Thoracic aorta (tissue), 2 donors: ENCODE measurements at places on chromosomes 2 and 18.

GRCh38 chr2:152815634-152816257, 97.3 kb downstream of the ARL6IP6 start:
- no peak for DNase-seq

GRCh38 chr2:127864877-127865276, 6.9 kb upstream of the POLR2D start:
- no peak for DNase-seq

DNA sequence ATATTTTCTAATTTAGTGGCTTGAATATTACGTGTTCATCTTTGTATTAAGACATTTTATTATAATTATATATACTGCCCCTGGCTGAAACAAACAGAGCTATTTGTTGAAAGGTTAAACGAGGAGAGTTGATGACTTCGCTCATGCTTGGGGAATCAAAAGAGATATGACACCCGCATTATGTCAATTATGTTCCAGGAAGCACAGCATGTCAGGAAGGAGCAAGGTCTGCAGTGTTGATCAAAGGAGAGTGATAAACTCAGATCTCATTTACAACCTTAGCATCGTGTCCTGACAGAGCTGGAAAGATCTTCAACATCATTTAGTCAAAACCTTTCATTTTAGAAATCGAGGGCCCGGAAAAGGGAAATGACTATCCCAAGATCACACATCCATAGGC, 510.1 kb downstream of the TDRD15 start:
- no peak for DNase-seq

DNA sequence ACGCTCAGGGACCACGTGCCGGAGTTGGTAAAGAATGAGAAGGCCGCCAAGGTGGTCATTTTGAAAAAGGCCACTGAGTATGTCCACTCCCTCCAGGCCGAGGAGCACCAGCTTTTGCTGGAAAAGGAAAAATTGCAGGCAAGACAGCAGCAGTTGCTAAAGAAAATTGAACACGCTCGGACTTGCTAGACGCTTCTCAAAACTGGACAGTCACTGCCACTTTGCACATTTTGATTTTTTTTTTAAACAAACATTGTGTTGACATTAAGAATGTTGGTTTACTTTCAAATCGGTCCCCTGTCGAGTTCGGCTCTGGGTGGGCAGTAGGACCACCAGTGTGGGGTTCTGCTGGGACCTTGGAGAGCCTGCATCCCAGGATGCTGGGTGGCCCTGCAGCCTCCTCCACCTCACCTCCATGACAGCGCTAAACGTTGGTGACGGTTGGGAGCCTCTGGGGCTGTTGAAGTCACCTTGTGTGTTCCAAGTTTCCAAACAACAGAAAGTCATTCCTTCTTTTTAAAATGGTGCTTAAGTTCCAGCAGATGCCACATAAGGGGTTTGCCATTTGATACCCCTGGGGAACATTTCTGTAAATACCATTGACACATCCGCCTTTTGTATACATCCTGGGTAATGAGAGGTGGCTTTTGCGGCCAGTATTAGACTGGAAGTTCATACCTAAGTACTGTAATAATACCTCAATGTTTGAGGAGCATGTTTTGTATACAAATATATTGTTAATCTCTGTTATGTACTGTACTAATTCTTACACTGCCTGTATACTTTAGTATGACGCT, 5.8 kb downstream of the MYCN start:
- no peak for DNase-seq

GRCh38 chr2:229164545-229165249, 106.4 kb downstream of the PID1 start:
- no peak for DNase-seq

DNA sequence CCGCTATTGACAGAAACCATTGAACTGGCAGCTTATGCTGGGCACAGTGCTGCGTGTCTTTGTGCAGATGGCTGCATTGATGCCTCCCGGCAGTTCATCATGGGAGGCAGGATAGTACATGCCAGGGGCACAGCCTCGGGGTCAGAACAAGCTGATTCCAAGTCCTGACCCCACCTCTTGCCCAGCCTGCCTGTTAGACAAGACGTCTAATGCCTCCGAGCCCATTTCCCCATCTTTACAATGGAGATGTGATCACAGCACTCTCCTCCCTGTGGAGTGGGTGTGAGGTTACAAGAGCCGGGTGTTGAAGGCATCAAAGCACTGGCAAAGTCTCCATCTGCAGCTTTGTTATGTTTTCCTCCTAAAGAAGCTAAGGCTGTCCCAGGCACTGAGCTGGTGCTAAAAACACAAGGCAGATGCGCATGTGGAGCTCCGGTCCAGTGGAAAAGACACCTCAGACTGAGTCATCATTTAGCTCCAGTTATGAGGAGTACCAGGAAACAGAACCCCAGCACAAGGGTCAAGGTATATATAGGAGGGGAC, 125.7 kb upstream of the EPAS1 start:
- no peak for DNase-seq

DNA sequence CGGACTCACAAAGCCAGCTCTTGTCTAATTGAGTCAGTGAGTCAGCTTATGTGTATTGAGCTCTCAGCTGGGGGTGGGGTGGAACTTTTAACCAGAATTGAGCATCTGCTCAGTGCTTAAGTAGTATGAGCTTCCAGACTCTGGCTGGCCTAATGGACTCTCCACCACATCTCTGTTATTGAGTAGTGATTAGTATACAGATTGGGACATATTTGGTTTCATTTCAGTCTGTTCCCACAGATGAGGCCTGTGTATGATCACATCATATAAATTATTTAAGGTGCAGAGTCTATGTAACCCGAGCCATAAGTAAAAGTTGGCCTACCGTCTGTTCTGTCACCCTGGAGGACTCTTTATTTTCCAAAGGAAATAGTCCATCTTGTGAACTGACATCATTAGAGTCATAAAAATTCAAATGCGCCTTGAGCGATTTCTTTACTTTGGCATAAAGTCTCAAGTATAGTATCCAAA, 152.1 kb downstream of the THSD7B start:
- no peak for DNase-seq

GRCh38 chr2:176813621-176814049, 399.0 kb upstream of the HNRNPA3 start:
- no peak for DNase-seq

DNA sequence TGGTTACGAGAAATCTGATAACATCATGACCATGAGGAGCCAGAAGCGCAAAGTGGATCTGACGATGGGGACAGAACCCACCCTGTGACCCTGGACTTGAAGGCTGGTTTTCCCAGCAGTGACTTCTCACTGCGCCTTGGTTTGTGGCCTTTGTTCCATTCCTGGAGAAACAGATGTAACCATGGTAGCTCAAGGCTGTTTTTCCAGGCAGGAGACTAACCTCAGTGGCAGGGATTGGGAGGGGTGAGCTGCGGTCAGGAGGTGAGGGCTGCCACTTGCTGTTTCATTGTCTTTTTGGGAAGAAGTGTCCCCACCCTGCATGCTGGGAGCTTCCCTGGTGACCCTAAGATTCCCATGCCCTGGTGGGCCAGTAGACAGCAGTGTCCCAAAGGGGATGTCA, 116.4 kb upstream of the SMAD2 start:
- no peak for DNase-seq

- no peak for DNase-seq
Measured at GRCh38 chr2:47321411-47322031, 81.4 kb upstream of the MSH2 start.

DNA sequence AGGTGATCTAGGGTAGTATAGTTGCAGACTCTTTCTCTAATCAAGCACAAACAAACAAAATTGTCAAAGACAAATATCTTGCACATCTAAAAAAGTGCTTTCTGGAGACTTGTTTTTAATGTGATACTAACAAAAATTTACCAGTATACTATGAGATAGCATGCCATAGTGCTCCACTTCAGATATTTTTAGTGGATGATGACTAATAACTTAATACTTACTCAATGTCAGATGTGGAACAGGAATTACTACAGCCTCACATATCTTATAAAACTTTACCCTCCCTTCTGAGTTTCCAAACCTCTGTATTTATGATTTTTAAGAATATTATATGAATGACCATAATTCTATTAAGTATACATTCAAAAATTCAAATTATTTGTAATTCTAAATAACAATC, 1162.0 kb upstream of the SLC39A10 start:
- DNase-seq: no peak

- no peak for DNase-seq
Measured at GRCh38 chr2:75589391-75590105, 28.8 kb upstream of the EVA1A start.

- DNase-seq: no peak
Measured at GRCh38 chr2:95158891-95159619, 593 bp downstream of the ZNF514 start.

DNA sequence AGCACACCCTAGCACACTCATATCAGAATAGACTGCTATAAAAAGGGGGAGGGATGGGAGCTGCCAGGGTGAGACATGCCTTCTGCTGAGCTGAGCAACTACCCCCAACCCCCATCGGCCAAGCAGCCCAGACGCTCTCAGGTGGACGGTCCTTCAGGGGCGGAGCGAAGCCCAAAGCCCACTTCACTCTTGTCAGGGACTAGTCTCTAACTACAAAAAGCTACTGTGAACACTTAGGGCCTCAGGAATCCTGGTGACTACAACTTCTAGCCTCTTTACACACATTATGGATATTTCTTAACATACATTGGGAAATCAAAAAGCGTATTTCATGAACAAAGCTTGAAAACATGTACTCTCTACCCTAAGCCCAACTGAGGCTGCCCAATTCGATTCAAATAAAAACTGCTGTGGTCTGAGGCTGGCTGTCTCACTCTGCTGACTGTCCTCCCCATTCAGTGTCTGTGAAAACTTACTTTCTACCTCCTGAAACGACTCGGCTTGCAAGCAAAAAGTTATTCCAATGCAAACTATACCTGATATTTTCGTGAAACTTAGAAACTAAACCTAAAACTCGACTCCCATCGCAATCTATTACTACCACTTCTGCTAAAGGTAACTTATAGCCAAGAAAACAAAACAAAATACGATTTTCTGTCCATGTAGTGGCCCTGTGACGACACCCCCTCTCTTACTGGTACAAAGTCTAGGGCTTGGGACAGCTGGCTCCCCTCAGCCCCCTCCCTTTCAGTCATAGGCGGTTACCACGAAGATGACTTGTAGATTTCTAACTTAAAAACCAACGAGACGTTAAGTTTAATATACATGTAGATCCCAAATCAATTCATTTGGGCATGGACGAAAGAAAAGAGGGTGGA, 1.2 kb downstream of the SERTAD2 start:
- DNase-seq: no peak

- no peak for DNase-seq
Measured at GRCh38 chr2:173427887-173428668, 73.4 kb downstream of the CDCA7 start.

DNA sequence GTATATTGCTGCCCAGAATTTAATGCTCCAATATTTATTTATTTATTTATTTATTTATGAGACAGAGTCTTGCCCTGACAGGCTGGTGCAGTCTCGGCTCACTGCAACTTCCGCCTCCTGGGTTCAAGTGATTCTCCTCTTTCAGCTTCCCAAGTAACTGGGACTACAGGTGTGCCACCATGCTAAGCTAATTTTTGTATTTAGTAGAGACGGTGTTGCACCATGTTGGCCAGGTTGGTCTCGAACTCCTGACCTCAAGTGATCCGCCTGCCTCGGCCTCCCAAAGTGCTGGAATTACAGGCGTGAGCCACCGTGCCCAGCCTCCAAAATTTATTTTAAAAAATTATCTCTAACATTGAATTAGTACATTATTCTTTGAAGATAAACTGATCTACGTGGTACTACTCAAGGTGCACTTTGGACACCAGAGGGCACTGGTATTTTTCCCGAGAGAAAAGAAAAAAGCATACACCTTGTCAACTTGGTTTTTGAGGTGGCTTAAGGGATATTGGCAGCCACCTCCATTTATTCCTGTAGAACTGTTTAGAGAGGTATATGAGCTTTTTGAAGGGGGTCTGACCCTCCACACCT, 1.4 kb upstream of the IDH1 start:
- no peak for DNase-seq

GRCh38 chr2:51722311-51722710, 690.4 kb upstream of the NRXN1 start:
- no peak for DNase-seq

GRCh38 chr2:180494286-180494685, 486.1 kb upstream of the UBE2E3 start:
- no peak for DNase-seq

DNA sequence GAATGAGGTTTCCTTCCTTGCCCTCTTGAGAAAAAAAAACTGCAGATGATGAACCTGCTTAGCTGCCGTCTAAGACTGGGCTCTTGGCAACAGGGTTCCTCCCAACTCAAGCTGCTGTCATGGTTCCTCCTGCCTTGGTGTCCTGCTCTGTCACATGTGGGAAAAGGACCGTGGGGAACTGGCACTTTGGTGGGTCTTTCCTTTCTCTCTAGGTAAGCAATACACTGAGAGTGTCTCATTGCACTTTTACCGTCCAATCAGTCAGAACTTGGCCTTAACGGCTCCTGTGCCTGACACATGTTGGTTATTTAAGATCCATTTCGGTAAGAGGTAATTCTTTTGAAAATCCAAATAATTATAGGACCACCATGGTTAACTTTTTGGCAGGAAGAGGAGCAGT, 60.8 kb upstream of the RNF152 start:
- no peak for DNase-seq

DNA sequence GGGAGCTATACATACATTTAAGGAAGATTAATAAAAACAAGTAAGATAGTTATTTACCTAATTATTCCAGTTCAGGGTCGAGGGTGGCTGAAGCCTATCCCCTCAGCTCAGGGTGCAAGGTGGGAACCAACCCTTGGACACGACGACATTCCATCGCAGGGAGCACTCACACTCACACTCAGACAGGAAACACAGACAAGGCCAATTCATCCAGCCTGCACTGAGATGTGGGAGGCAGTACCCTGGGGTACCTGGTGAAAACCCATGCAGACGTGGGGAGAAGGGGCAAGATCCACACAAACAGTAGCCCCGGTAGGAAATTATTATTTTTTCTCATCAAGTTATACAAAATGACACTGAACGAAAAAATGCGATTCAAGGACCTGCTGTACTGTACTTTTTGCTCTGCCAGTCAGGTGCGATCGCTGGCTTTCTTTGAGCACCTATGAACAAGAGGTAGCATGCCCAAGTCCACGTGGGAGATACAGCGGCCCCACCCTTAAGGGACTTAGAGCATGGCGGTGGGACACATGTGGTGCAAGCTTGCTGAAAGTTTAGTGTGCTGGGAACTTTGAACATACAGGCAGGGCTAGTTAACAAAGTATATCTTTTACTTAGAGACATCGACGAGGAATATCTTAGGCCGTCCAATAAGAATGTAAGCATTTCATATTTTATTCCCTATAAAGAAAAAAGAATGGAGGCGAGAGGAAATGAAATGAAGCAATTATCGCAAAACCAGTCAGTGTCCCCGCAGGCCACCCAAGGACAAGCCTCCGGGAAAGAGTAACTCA, 624 bp downstream of the METTL8 start:
- no peak for DNase-seq

- no peak for DNase-seq
Measured at GRCh38 chr18:73987247-73987980, 160.2 kb downstream of the FBXO15 start.

- DNase-seq: no peak
Measured at GRCh38 chr2:221200184-221200839, 371.8 kb downstream of the EPHA4 start.

- DNase-seq: no peak
Measured at GRCh38 chr2:38215993-38216392, 140.0 kb upstream of the CYP1B1 start.
